Stimulated activated CD8-positive, alpha-beta memory T cell treated with anti-CD3 and anti-CD28 coated beads, Interleukin-7, amount 100 ng/mL, for 24 hours (primary cell): ENCODE measurements at places on chromosomes 1 and 21.

DNA sequence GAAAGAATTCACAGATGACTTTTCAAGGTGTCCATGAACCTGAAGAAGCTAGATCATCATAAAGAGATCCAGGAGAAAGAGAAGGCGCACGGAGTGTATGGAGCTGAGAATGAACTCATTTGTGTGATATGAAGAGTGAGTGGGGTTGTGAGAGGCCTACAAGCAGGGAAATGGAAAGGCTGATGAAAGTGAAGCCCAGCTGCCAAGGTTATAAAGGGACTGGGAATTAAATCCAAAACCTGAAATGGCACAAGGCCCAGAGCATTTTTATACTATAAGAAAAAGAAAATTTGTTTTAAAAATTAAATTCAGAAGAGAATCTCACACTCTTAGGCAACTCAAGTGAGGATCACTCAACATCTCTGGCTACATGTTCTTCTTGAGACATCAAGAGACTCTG lies 43.4 kb downstream of the HSD3B1 start:
- no peak for DNase-seq

- no peak for DNase-seq
Measured at GRCh38 chr1:55610203-55610602, 395.0 kb upstream of the USP24 start.

GRCh38 chr1:15023205-15023604 lies 130.3 kb upstream of the TMEM51 start:
- no peak for DNase-seq

DNA sequence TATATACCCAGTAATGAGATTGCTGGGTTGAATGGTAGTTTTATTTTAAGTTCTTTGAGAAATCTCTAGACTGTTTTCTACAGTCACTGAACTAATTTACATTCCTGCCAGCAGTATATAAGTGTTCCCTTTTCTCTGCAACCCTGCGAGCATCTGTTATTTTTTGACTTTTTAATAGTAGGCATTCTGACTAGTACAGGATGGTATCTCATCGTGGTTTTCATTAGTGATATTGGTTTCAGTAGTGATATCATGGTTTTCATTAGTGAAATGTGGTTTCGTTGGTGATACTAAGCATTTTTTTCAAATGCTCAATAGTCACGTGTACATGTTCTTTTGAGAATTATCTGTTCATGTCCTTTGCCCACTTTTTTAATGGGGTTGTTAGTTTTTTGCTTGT lies 316.8 kb downstream of the PTBP2 start:
- no peak for DNase-seq

DNA sequence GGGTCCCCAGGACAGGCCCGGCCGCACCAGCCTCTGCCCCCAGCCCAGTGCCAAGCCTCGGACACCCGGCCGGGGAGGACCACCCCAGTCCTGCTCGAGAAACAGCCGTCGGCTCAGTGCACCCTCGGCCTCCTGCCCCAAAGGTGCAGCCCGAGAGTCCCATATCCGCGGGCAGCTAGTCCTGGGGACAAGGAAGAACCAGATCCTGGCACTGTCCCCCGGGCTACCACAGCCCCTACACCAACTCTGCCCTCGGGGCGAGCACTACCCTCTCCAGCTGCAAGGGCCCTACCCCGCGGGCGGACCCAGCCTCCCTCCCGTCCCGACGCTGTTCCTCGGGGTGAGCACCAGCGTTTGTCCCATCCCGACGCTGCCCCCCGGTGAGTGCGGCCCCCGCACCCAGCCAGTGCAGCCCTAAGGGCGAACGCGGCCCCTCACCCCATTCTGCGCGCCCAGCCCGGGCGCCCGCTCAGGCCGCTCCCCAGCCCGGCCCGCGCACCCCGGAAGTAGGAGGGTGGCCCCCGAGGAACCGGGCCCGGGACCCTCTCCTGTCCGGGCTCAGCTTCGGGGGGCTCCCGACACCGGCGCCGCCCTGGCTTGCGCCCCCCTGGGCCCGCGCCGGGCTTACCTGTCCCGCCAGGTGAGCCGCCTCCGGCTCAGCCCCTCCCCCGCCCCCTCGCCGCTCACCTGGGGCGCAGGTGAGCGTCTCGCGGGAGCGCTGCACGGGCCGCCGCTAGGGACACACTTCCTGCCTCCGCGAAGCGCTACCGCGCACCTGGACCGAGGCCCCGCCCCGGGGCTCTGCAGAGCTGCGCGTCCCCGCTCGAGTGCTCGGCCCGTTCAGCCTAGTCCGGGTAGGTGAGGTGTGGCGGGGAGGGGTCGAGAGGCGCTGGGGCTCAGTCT lies at the start of gene KDF1:
TSS of gene KDF1 (minus strand) at position 747 of the 903 bp plus-strand sequence. CDS start 8,088 bp downstream, outside the sequence.
- DNase-seq, result no peak

DNA sequence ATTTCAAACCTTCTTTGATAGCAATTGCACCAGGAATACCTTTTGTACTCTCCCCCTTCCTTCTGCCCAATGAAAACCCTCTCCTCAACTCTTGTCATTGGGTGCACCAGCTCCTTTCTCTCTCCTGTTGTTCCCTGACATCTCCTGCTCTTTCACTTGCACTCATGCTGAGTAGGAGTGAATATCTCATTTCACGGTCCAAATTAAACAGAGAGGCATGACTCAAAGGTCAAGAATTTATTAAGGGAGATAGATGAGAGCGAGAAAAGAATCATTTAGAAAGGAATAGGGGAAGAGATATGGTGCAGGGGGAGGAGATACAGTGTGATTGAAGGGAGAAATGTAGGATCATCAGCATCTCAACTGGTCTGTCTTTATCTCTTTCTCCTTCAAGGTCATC lies 22.1 kb downstream of the AIM2 start:
- DNase-seq, result no peak
